T-helper 22 cell (primary cell): ENCODE measurements at places on chromosomes 12 and 14.

DNA sequence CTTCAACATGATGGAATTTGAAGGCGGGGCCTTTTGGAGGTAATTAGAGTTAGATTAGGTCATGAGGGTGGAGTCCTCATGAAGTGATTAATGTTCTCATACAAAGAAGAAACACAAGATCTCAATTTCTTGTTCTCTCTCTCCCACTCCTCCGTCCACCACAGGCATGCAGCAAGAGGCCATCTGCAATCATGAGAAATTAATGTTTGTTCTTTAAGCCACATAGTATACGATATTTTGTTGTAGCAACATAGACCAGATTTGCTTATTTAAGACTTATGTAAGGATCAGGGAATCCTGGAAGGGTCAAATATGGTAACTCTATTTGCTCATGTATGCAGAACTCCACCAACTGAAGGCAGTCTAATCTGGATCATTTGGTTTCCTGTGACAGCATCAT, 429.0 kb downstream of the LRIG3 start:
- no peak for DNase-seq

GRCh38 chr14:104137297-104138097, 890 bp upstream of the KIF26A start:
- no peak for DNase-seq

DNA sequence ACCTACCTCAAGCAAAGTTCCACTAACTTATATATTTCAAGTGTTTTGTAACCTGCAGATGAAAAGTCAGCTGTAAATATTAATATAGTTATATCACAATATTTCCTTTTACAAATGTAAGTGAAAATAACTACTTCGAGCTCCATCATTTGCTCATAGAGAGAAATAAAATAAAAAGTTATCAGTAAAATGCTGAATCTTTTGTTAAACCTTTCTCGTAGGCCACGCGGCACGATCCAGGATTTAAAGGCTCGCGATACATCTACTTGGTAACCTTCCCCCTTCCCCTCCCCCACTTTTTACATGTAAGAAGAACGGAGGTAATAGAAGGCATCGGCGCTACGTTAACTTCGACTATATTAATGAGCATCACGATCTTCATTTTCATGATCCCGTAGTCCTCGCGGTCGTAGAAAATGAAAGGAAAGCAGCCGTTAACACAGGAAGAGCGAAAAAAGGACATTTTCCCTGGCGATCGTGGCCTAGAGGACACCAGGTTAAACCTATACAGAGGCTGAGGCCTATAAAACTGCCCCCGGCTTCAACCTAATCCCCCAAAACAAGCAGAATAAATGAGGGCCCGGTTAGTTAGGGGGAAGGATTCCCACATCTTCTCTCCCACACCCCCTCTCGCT, 508 bp downstream of the HNRNPC start:
- DNase-seq = no peak

GRCh38 chr12:96462571-96463280, 26.7 kb upstream of the CFAP54 start:
- DNase-seq = no peak

- no peak for DNase-seq
Measured at GRCh38 chr12:7486512-7486911, 17.1 kb downstream of the CD163 start.
